HuH-7 (cell line): ENCODE measurements at places on chromosomes 11 and 22.

DNA sequence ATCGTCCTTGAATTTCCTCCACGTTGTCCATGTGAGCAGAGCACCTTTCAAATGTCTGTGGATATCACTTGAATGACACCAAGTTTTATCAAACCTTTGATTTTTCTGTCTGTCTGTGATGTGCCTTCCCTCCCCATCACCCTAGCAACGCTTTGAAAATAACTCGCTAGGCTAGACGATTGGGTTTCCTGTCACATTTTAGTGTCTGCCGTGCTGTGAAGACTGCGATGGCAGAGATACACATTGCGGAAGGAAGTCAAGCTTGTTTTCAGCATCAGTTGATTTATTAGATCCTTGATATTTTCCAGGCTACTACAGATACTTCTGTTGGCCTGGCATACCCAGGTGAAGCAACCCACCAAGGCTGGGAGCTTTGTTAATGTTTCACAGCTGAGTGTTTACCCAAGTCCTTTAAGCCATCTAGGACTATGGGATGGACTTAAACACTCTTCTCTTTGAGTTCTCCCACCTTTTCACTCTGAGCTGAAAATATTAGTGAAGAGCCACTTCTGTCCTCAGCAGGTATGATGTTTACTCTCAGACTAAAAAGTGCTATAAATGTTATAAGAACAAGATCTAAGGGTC is 93.6 kb upstream of the CD44 start:
- DNase-seq: peak; percentile 23

DNA sequence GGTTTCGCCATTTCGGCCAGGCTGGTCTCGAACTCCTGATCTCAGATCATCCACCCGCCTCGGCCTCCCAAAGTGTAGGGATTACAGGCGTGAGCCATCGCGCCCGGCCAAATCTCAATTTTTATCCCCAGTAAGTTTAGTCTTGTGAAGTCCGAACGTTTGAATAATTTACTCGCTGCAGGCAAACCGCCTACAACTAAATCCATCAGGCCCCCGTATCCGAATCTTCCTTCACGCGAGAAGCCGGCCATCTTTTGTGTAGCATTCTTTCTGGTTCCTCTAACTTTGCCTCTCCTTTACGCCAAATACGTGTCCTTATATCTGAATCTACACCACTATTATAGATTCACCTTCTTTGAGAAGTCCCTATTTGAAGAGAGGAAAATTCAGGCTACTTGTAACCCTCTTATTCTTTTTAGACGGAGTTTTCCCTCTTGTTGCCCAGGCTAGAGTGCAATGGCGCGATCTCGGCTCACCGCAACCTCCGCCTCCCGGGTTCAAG is 581 bp upstream of the EIF3L start:
- no peak for DNase-seq

- no peak for DNase-seq
Observed at GRCh38 chr22:42766860-42767259, 46.2 kb upstream of the A4GALT start.

GRCh38 chr22:29073618-29074275 is 912 bp downstream of the KREMEN1 start:
- peak; percentile 69 for DNase-seq

DNA sequence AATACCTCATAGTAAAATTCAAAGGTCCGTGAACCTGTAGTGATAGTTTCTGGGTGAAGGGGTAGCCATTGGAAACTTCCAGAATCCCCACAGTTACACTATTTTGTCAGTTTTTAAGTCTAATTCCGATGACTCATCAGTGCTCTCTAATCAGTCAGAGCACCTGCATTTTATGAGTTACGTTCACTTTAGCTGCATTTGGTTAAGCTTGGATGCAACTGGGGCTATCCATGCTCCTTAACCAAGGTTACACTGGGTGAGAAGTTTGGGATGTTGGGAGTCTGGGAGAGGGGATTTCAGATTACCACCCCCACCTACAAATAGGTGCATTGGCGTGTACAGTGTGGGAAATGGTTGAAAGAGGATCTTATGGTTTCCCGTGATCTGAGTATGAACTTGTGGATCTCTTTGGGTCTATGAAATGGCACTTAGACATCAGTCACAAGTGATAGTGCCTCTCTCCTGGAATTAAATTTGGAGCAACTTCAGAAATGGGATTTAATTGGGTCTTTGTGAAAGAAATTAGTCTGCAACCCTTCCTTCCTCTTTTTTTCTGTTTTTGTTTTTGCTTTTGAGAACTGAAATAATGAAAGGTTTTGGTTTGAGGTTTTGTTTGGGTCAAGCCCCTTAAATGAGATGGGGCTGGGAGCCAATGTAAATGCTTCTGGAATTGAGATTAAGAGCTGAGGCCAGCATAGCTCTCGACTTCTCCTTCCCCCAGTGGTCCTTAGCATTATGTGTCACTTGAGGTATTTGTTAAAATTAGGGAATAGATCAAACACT is 31.5 kb downstream of the EHF start:
- no peak for DNase-seq

DNA sequence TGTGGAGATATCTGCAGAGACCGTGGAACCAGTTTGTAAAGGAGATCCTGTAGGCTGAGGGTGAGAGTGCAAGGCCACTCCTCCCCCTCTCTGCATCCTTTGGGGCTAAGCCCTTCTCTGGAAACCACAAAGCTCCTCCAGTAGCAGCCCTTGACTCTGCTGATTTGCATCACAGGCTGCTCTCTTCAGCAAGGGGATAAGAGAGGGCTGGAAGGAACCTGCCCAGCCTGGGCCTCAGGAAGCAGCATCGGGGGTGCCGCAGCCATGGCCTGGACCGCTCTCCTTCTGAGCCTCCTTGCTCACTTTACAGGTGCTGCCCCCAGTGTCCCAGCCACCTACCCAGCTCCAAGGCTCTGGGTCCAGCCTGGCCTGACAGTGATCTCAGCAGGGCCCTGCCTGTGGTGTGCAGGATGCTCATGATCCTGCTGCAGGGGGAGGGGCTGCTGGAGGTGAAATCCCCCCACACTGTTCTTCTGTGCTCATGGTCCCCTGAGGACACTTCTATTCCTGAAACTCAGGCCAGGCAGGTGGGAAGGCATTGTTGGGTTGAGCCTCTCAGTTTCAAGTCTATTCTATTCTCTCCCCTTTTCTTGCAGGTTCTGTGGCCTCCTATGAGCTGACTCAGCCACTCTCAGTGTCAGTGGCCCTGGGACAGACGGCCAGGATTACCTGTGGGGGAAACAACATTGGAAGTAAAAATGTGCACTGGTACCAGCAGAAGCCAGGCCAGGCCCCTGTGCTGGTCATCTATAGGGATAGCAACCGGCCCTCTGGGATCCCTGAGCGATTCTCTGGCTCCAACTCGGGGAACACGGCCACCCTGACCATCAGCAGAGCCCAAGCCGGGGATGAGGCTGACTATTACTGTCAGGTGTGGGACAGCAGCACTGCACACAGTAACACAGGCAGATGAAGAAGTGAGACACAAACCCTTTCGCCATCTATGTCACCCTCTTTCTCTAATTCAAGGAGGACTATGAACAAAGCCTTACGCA is 68.5 kb upstream of the IGLL5 start:
- no peak for DNase-seq

DNA sequence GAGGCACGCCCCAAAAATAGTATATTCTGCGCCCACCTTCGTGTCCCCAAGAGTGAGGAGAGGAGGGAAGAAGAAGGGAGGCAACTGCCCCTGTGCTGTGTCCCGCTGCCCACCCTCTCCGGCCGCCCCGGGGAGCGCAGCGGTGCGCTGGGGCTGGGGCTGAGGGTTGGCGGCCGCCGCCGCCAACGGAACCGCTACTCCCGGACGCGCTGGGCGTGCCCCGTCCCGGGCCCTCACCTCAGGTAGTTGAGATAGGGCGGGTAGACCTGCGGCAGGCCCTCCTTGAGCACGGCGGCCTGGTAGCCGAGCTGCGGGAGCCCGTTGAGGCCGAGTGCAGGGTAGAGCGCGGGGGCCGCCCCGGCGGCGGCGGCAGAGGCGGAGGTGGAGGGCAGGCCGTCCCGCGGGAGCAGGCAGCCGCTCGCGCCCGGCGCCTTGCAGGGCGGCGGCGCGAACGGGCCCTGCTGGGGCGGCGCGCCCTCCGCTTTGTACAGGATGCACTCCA is 2.4 kb downstream of the PGR start:
- DNase-seq: no peak

DNA sequence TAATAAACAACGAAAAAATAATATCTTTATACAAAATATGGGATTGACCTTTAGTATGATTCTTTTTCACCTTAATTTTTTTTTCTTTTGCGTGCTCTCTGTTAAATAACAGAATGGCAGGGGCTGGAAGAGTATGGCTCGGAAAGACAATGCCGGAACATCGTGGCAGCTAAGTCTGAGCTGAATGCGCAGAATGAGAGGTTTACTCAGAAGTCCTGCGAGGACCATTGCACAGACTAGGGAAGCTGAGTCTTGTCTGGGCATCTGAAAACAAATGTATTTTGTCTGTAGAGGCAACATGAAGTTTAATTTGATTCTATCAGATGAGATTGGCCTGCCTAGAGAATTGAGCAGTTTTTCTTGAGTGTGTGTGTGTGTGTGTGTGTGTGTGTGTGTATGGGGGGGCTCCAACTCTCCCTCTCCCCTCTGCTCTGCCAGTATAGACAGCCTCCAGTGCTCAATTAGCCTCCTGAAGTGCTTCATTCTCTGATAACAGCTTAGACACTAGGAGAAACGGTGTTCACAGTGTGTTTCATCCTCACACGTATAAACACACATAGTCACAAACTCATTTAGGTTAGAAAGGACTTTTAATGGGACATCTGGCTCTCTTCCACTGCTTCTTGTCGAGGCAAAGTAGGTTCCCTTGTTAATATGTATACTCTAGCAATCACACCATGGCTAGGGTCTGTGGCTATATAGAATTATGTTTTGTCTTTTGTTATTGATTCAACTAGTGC is 244.3 kb upstream of the SORL1-AS1 start:
- no peak for DNase-seq
